Fibroblast of pulmonary artery (primary cell): ENCODE measurements at places on chromosomes 11 and 22.

GRCh38 chr11:127996825-127997224, 590.5 kb downstream of the ETS1 start:
- DNase-seq = peak; percentile 50

DNA sequence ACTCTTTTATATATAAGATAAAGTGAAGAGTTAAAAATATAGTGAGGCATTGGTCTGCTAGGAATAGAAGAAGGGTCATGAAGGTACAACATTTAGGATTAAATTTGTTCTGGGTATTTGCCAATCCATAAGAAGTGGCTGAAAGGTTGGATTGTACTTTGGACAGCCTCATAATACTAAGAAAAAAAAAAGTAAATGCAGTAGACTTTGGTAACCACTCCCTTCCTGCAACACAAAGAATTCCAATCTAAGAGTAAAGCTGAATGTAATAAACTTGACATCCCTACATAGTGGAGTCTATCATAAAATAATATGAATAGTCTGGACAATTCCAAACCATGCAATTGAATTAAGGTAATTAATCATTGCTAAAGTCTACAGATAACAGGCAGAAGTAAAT, 2294.4 kb downstream of the LRRC4C start:
- DNase-seq = no peak

GRCh38 chr11:62860835-62861563, 19.7 kb upstream of the SLC3A2 start:
- DNase-seq = no peak

DNA sequence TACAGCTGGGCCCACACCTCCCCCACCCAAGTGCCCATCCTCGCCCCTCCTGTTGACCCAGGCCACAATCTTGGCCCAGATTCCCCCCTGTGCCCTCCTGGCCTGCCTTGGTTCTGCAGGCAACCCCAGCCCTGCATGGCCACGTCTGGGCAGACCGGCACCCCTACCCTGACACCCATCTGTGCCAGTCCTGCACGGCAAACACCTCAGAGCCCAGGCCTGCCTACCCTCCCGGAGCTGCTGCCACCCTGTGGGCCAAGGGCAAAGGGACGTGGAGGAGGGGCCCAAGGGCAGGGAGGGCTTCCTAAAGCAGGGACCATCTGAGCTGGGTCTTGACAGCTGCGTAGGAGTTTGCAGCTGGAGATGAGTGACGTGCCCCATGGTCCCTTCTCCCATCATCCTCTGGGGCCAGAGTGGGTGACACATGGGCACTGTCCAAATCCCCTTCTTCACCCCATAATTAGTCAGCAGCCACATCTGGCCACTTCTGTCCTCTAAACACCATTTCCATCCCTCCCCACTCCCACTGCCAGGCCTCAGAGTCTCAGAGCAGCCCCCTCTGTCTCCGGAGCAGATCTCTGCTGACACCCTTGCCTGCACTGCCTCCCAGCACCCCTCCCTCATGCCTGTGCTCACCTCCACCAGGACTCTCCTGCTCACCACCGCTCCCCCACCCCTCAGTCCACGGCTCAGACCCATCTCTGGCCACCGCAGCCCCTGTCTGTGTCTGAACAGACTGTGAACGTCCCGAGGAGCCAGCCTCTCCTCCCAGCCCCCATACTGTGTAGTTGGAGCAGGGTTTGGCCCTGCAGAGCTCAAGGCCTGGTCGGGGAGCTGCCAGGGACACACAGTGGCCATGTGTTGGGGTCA, 35.6 kb upstream of the PPARA start:
- no peak for DNase-seq

- DNase-seq = no peak
Measured at GRCh38 chr22:29385748-29386147, 2.6 kb downstream of the AP1B1 start.

- DNase-seq = no peak
Measured at GRCh38 chr22:37283393-37283937, 1.2 kb downstream of the CYTH4 start.

DNA sequence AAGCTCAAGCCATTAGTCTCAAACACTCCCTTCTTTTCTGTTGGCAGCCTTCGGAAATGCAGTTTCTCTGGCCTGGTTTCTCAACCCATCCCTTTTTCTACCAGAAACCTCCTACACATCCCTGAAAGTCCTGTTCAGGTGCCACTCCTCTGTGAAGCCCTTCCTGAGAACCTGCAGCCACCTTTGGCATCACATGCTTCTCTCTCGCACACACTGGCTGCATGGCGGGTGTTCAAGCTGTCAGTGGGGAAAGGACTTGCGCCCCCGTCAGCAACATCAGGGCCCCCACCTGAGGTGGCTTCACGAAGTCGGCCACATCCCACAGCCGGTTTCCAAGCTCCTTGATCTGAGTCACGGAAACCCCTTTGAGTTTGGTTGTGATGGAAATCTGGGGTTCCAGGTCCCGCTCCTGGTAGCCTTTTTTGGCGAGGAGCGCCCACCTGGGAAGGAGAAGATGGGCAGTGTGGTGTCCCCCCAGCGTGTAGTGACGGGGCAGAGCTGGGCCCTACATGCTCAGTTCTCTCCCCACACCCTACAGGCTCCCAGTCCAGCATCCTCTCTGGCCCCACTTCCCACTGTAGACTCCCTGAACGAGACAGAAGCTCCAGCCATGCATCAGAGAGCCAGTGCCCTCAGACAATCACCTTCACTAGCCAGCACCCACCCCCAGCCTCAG, 1.7 kb upstream of the LRRC74B start:
- no peak for DNase-seq

GRCh38 chr11:102239911-102240310, 77.4 kb upstream of the BIRC3 start:
- DNase-seq = no peak

- DNase-seq = no peak
Measured at GRCh38 chr22:37202001-37202555, 10.2 kb downstream of the SSTR3 start.

- DNase-seq = peak; percentile 74
Measured at GRCh38 chr22:29369460-29369859, 18.9 kb downstream of the AP1B1 start.

DNA sequence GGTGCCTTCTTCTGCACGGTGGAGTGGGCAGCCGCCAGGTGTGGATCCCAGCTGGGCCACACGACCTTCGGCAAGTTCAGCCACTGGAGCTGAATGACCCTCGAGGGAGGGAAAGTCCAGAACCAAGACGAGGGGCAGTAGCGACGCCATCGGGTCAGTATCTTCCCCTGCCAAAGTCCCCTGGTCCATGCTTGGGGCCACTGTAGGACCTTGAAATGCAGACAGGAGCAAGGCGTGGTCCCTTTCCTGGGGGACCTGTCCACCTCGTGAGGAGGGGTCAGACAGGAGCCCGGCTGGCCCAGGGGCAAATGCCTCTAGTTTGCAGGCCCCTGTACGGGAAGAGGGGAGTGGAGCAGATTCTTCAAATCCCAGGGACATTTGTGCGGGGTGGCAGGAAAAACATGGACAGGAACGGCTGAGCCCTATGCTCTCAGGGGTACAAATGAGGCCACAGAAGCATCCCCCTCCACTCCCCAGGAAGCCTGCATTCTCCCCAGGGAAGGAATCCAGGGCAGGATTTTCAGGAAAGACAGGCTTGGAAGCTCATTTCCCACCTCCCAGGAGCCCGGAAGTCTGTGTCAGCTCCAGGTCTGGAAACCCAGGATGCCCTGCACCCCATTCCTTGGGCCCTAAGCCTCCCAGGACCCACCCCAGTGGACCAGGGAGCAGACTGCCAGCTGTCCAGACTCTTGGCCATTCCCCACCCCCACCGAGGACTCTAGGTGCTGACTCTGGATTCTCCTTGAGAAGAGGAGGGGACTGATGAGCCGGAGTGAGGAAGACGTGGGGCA, 6.6 kb downstream of the SHANK2 start:
- no peak for DNase-seq

DNA sequence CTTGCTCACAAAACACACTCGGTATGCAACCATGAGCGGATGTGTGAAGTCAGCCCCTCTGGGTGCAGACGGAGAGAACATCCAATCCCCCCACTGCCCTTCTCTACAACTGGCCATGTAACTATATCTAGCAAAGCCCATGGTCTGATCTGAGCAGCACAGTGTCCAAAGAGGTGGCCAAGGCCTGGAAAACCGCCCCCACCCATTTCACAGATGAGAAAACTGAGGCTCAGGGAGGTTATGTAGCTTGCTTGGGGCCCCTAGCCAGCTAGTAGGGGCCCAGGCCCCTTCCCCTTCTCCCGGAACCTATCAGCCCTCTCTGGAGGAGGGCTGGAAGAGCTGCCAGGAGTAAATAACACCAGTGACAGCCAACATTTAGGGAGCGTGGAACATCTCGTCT, 15.4 kb upstream of the NEFH start:
- DNase-seq = no peak

GRCh38 chr22:46895753-46896152, 133.3 kb downstream of the TBC1D22A start:
- DNase-seq = no peak

DNA sequence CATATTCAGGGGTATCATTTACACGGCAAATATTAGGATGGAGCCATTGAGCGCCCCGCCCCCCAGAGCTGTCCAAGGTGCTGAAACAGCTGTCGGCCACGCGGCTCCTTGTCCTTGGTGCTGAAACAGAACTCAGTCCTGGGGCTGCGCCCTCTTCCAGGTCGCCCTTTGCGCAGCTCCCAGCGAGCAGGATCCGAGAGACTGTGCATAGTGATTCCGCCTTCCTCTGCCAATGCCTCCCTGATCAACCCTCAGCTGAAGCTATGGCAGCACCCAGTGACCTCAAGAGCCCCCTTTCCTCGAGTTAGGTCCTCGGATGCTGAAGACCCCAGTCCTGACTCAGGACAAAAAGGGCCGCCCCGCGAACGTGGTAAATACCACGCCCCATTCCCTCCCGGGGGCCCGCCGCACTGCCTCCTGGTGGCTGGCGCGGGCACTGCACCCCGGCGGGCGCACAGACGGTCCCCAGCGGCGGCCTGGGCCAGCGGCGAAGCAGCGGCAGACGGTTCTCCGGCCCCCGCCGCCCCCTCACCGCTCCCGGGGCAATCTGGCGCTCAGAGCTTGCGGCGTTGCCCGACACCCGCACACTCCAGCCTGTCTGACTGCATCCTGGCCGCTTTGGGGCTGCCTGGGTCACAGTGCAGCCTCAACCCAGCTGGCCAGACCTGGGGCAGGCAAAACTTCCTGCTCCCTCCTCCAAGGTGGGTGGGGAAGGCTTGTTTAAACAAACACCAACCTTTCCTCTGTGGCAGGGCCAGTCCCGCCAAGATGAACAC, 13.4 kb downstream of the SYT7 start:
- DNase-seq = peak; percentile 83
